ENCODE measurements at places on chromosomes 2 and 18.

DNA sequence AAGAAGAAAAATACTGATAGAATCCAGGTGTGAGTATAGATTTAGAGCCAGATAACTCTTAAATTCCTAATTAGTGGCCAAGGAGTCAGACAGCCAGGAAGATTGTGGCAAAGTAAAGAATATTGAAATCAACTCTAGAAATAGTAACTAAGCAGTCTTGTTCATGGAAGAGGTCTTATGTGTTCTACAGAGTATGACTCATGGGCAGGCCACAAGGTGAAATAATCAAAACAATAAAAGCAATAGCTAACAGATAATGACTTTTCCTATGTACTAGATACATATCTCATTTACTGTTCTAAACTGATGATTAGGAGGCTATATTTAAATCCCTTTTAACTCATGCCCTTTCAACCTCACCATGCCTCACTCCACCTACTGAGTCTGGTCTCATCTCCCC lies 227.4 kb upstream of the COL3A1 start:
- no peak for DNase-seq

DNA sequence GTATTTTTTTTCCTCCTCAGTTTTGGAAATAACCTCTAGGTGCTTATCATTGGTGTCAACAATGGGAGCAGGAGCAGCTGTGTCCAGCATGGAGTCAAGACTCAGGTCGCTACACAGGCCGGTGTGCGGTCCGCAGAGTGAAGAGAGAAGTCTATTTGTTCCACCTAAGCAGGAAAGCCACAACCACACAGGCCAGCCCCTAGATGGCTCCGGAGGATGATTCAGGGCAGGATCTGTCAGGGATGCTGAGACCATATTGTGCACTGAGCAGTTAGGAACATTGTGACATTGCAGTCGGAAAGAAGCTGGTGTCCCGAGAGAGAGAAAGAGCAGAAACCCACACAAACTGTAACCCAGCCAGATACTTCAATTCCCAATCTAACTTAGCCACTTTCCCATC lies 136.9 kb downstream of the GAREM1 start:
- DNase-seq = no peak

DNA sequence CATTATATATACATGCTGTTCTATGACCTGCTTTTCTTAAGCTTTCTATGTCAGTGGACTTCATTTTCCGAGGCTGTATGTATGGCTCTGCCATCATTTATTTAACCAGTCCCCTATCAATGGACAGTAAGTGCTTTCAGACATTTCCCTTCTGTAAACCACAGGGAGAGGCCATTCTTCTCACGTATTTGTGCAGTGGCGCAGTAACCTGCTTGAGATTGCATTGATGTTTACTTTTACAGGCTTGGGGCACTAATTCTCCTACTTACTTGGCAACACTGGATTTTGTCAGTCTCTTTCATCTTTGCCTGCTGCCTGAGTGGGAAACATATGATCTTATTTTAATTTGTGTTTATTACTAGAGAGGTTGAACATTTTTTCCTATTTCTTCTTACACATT lies 52.1 kb downstream of the BOLA3 start:
- no peak for DNase-seq

- no peak for DNase-seq
Observed at GRCh38 chr2:237665713-237666143, 38.3 kb downstream of the LRRFIP1 start.

GRCh38 chr2:94986392-94986963 lies 39.0 kb upstream of the MAL start:
- DNase-seq = peak; percentile 33

DNA sequence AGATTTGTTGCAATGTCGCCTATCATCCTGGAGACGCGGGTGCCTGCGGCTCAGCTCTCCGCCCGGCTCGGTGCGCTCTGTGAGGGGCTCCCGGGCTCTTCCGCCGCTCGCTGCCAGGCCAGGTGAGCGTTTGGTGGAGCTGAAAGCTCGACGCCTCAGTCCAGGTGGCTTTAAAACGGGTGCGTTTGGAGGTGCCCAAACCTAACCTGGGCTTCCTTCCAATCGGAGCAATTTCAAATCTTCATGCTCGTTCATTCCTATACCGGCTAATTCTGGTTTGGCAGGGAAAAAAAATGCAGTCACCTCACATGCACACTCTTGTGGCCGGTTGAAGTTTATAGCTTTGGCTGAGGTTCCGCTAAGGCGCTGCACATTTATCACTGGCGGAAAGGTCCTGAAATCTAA lies at the start of gene SLC16A14:
TSS of gene SLC16A14 (minus strand) at position 274 of the 405 bp plus-strand sequence. CDS start 9,572 bp downstream, outside the sequence.
- no peak for DNase-seq

DNA sequence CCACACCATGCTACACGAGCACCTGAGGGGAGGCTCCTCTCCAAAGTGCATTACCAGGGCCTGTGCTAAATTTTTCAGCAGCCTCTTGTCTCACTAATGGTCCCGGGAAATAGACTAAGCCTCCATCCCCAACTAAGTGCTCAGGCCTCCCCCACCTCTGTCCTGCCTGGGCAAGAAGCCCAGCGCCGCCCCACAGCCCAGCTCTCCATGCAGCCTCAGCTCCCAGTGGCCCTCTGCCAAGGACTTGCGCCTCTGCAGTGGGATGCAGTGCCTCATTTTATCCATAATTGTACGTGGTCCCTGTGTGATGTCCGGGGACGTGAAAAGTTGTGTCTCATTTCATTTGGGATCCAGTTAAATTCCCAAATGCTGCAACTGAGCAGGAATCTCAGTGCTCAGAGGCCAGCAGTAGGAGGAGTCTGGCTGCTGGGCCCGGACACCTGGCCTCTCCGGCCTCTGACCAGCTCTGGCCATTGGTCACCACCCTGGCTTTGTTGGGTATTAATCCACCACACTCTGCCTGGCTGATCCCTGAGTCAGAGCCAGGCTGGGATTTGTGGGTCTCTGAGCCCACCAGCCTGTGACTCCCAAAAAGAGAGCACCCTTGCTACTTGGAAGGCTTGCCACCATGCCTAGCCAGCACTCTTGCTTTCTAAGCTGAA lies 11.4 kb upstream of the STEAP3 start:
- DNase-seq = no peak

- DNase-seq = no peak
Observed at GRCh38 chr2:175836361-175836760, 165.7 kb downstream of the LNPK start.

GRCh38 chr18:45760462-45761036 lies 36.6 kb downstream of the SLC14A1 start:
- DNase-seq = no peak

DNA sequence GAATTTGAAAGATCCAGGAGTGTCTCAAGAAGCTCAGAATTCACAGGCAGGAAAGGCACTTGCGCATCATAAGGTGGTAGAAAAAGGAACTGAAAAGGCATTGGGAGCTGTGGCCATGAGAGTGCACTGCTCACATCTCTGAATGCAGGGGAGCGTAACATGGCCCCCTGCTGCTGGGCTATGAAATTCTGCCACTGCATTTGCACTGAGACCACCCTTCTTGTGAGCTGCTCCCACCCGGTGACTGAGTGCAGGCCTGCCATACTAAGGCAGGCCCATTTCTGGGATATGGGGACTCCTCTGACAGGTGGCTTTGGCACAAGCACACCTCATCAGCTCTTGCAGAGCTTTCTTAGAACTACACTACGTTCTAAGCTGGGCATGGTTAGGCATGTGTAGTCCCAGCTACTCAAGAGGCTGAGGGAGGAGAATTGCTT lies 25.3 kb upstream of the STARD7 start:
- no peak for DNase-seq

GRCh38 chr2:240344904-240345303 lies 90.6 kb upstream of the GPC1 start:
- DNase-seq = no peak

DNA sequence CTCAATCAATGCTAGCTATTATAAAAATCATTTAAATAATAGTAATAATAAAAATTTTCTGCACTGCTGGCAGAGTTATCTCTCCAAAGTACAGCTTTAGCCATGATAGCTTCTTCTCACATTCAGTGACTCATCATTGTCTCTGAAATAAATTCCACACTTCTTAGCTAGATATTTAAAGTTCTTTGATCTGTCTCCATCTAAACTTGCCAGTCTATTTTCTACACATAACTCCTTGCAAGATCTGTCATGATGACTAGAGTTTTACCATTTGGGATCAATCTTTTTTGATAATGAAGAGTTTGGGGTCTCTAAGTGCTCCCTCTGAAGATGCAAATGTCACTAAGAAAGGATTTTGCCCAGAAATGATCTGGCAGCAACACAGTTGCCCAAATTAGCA lies 155.4 kb upstream of the LHCGR start:
- no peak for DNase-seq

DNA sequence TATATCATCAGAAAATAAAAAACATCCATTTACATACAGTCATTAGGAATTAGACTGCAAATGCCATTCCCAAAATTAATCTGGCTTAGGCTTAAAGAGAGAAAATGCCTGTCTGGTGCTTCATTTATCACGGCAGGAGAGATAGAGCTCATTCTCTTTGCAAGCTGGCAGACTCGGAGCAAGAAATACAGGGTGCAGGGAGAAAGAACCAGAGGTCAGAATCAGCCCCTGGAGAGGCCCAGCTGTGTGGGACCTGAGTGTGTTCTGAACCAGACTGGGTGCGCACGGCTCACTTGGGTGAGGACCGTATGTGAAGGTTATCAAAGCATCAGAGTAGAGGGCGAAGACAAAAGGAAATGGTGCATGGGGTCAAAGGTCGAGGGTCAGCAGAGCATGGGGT lies 227.8 kb downstream of the ACKR3 start:
- DNase-seq = no peak

DNA sequence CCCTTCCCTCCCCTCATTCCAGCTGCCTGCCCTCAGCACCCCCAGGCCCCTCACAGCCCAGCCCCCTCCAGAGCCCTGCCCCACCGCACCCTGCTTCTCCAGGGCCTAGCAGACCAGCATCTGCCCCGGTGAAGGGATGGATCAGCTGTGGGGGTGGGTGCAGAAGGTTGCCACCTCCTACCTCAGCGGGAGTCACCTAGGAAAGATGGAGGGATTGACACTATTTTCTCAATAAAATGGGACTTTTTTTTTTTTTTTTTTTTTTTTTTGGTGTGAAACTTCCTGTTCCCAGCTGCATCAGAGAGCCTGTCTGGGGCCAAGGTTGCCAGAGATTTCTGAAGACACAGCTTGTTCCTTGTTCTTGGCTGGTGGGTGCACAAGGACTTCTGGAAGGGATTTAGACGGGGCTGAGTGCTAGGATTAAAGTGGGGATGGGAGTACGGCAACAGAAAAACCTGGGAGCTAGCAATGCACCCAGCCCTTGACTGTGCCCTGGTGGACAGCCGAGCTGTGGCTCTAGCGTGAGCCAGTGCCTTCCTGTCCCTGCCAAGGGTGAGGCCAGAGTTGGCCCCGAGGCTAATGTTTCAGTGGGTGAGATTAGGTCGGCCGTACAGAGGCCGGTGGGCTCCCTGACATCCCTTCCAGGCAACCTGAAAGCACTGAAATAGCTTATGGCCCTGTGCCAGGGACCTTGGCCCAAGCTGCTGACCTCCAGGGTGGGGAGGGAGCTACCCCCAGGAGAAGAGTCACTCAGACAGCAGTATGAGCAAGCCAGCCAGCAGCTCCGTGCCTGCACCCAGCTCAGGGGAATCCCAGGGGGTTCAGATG lies 4.6 kb downstream of the B3GNT7 start:
- DNase-seq = no peak

GRCh38 chr2:159996792-159997546 lies 65.4 kb downstream of the PLA2R1 start:
- DNase-seq = no peak

DNA sequence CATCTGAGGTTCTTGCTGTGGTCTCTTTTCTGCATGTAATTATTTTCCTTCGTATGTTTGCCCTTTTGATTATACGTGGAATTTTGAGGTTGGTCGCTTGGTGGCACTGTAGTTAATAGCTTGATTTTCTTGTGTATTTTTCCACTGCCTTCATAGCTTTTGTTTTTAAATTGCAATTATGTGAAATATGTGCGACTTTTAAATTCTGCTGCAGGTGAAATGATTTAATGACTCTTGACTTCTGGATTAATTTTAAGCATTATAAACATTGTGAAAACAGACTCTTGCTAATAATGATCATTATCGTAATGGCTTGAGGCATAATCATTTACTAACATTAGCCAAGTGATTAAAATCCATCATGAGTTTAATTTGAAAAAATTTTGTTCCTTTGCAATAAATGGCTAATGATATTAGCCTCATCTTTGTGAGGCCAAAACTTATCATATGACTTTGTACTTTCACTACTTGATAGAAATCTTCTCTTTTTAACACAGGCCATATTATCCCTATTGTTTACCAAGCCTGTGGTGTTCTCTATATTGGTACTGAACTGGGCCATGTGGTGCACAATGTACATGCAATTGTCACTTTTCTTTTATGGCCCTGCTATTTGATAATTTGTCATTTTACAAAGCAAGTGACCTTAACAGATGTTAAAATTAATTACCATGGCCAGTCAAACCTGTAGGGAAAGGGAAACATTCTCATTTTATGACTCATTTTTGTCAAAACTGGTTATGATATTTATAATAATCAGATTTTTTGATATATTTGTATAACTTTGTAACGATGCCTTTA lies 62.8 kb upstream of the NEUROD1 start:
- DNase-seq = no peak

- no peak for DNase-seq
Observed at GRCh38 chr2:47402555-47402804, 476 bp upstream of the MSH2 start.
